ENCODE measurements at places on chromosomes 1 and 21.

DNA sequence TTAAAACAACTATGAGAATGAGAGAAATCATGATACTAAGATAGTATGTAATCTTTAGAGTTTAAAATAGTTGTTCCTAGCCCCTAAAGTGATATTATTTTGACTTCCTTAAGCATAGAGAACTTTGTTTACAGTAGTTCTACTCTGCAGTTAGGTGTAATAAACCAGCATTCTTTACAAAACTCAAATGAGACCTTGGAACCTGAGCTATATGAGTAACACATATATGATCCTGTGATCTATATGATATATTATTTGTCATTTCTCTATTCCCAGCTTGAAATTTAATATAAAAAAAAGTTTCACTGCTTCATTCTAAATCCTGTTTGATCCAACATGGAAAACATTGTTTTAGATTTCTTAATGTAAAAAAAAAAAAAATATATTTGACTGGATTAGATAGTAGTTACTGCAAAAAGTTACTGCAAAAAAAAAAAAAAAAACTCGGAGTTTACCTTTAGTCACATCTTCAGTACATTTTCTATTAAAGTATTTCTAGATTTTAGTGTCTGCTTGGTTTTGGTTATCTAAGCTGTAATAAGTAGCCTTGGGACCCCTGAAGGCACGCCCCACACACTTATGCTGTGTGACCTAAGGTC, 463.8 kb downstream of the USP25 start:
- no peak for DNase-seq

- DNase-seq, result no peak
Observed at GRCh38 chr1:40844887-40845878, 17.0 kb downstream of the CITED4 start.

DNA sequence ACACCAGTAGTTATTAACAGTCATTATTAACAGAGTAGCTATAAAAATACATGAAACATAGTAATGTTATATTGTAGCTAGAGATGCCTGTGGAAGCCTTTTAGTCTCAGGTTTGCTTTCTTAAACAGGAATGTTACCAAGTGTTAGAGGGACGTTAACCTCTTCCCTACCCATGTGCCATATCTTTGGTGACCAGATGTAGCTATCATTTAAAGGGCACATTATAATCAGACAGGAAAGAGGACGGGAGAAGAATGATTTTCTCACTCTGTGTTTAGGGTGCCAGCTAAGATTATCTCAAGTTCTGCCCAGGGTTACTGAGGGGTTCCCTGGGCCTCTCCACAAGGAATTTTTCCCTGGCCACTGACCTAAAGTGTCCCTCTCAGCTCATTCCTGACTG, 20.9 kb upstream of the UBL4B start:
- DNase-seq, result no peak

- no peak for DNase-seq
Observed at GRCh38 chr1:8966606-8967005, 20.9 kb downstream of the CA6 start.

DNA sequence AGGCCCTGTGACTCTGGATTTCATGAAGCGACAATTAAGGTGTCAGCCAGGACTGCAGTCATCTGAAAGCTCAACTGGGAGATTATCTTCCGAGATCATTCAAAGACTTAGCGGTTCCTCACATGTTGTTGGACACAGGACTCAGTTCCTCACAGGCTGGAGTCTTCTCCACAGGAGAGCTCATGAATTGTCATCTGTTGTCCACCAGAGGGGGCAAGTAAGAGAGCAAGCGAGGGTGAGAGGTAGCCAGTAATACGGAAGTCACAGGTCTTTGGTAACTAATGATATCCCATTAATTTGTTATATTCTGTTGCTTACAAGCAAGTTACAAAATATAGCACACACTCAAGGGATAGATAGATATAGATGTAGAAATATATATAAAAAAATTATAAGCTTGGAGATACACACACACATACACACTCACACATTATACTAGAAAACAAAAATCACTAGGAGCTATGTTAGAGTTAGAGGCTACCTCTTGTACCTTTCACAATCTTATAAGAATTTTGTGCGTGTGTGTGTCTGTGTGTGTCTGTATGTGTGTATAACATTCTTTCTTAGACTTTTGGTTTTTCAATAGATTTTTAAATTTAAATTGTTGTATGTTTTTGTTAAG, 1695.3 kb downstream of the BRINP3 start:
- DNase-seq, result peak; percentile 14

GRCh38 chr1:222950892-222951291, 136.1 kb downstream of the DISP1 start:
- DNase-seq, result no peak

DNA sequence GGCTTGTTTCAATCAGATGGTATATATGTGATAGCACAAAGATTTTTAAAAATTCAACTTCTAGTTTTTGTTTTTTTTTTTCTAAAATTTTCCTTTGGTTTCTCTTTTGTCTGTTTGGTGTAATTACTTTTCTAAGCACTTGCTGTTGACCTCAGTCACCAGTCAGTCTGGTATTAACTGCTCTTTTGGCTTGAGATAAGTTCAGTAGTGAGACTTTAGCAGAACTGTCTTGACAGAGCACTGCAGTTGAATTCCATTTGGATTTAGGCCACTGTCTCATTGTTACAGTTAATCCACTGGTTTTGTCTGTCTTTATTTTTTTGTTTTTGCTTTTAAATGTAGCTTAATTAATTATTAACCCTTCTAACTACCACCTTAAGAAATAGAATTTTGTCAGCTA, 36.2 kb downstream of the OSBPL9 start:
- DNase-seq, result no peak

GRCh38 chr1:184843732-184844495, 89.3 kb upstream of the EDEM3 start:
- DNase-seq, result no peak

- no peak for DNase-seq
Observed at GRCh38 chr21:14120091-14120734, 90.5 kb downstream of the LIPI start.

DNA sequence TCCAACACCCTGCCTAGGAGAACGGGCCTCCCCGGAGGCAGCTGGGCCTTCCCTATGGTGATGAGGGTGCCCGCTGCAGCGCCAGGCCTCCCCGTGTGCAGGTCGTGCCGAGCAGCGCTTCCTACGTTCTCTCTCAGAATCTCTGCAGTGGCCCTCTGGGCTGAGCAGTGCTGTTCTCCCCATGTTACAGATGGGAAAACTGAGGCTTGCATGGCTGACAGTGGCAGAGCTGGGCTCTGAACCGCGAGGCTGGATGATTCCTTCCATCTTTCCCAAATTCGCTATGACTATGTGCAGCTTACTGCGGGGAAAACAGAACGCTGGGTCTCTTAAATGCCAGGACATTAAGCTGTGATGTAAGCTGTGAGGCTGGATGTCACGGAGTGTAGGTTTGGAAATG, 8.9 kb downstream of the KLHL21 start:
- no peak for DNase-seq

DNA sequence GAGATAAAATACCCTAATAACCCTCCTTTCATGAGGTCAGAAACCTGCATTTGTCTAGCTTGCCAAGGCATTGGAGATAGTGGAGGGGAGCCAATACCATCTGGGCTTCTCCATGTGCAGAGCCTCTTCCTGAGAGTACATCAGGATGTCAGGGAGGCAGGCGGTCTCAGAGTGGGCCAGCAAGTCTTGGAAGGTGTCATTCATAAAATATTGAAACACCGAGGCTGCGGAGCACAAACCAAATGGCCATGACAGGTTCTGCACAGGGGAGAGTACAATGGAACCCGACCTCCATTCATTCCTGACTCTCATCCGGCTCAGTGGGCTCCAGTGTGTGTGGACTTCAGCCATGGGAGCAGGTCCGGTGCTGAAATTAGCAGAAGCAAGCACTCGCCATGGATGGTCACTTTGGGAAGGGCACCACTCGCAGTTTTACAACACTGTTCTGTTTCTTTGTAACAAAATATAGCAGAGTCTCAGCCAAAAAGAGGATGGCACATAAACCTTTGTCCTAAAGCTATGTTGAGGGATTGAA, 446.6 kb downstream of the SIPA1L2 start:
- no peak for DNase-seq

DNA sequence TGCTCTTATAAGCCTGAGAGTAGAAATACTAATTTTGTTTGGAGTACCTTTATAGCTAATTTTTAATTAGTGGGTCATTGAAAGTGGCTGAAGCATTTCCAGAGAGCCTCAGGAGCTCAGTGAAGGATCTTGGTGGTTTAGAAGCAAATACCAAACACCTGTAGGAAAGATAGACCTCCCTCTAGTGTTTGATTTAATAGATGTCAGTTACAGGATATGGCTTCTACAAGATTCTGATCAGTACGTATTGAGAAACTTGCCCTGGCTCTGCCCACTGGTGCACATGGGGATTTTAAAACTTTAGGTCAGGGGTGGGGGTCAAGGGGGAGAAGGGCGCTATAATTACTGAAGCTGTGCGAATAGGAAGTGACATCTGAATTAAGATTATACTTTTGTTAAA, 122.2 kb downstream of the POU2F1 start:
- peak; percentile 62 for DNase-seq

DNA sequence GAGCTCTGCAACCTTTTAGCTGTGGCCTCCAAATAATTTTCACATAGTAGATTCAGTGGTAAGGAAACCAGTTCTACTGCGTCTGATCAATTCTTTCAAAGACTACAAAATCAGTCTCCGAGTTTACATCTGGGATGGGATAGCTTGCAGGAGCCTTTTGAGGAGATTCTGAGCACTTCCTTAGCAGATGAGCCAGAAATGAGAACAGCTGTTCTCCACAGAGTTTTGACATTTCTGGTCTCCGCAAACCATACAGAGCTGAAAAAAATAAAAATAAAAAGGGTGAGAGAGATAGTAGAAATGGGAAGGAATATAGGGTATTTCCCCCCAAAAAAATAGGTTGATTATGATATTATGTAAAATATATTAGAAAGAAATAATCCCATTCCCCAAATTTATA, 119.3 kb downstream of the LYPLAL1 start:
- no peak for DNase-seq

DNA sequence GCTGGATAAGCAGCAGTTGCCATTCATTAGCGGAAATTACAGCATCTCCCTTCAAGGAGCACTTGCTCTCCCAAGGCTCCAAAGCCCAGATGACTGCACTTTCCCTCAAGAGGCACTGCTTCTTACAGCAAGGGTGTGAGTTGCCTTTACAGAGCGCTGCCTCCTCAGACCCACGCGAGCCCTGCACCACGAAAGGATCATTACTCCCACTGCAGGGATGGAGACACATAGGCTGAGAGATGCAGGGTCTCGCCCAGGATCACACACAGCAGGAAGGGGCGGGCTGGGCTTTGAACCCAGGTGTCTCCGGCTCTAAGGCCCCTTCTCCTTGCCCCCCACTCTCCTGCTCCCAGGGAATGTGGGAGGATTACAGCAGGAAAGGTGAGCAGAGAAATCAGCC, 405.5 kb downstream of the MATN1 start:
- no peak for DNase-seq

DNA sequence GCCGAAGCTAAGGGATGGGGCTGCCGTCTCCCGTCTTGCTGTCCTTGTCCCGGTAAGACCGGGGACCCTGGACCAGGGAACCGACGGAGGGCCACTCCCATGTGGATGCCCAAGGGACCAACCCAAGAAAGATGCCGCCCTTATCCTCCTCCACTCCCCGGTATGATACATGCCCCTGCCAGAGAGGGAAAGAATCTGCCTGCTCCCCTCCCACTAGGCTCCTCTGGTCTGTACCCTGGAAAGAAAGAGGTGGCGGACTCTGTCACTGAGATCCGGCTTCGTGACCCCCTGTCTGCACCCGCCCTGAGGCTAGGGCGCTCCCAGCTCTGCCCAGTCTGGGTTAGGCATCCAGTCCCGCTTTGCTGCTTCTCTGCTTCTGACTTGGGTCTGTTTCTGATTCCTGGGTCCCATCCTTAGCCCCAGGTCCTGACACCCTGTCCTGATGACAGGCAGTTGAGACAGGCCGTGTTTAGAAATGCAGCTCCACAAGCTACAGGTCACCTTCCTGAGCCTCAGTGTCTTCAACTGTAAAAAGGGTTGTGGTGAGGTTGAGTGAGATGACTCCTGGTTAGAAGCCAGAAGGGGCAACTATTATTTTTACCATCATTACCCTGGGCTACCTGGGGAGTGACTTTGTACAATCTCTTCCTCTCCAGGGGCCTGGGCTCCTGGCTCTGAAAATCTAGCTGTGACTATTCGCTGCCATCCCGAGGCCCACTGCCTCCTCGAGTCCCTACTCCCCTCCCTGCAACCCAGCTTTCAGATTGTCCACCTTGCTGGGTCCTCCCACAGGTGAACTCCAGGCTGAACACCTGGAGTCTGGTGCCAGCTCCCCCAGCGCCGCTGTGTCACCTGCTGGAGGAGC, 3.7 kb downstream of the MATN1 start:
- DNase-seq, result no peak

GRCh38 chr1:11831945-11832725, 15.4 kb downstream of the NPPA start:
- DNase-seq, result peak; percentile 52

GRCh38 chr1:88791192-88791591, 100.2 kb downstream of the GTF2B start:
- DNase-seq, result no peak

Data from GF-D8 (cell line).